ENCODE measurements at places on chromosomes 16 and 17.

- DNase-seq = no peak
Observed at GRCh38 chr17:16551878-16552636, 16.9 kb downstream of the ZNF287 start.

DNA sequence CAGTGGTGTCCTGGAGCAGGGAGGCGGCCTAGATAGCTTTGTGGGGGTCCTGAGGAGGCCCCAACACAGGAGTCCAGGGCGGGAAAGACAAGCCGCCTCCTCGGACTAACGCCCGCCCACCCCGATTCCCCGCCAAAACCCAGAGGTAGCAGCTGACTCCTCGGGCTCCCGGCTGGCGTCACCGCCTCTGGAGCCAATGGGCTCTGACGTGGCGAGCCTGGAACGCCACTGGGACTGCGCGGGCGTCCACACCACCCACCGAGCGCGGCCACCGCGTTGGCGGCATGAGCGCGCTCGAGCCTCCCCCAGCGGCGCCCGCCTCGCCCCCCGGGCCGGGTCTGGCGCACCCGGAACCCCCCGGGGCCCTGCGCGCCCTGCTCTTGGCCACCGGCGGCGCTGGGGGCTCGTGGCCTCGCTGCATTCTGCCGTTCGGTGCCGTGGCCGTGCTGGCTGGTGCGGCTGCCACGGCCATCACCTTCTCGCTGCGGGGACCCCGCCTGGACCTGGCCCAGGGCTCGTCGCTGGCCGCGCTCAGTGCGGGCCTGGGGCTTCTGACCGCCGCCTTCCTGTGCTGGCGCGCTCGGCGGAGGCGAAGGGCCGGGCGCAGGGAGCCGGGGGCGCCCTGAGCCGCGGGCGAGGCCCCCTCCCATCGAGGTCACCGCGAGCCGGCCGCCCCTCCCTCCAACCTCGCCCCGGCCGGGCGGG is 3.4 kb upstream of the NTN3 start:
- peak; percentile 28 for DNase-seq

- no peak for DNase-seq
Observed at GRCh38 chr17:74605361-74605760, 13.3 kb upstream of the CD300LD start.

DNA sequence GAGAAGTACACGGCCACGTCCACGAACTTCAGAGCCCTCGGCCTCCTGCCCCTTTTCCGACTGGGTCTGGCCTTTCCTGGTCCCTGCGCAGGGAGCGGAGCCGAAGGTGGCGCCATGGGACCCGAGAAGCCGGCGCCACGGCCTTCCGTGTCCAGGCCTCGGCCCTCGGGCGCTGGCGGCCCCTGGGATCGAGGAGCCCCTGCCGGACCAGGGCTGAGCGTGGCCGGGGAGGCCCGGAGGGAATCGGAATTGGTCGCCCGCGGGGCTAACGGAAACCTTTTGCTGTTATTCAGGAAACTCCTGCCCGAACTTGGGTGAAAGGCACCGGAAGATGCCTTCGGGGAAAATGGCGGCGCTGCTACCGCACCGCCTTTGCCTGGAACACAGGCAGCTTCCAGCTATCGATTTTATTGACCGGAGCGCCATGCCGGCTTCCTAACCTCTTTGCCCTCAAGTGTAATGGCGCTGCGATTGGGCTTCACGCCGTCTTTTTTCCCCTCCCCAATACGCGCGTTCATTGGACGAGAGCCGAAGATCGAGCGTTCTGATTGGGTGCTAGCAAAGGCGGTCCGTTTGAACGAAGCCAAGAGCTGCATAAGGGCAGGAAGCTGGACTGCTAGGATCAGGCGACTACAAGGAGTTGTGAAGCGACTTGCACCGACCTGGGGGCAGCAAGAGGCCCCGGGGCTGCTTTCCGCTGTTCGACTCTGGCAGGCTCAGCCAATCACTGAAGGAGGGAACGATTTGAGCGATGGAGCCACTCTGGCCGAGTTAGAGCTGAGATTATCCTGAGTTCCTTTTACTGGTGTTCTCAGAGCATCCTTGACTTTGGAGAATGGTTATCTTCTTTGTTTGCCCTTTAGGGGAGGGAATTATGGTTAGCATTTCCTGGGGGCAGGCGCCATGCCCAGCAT is at the start of gene ZNF689:
TSS of gene ZNF689 (minus strand) at position 464 of the 914 bp plus-strand sequence. CDS start at position 116, 348 bp downstream.
- peak; percentile 86 for DNase-seq

GRCh38 chr17:81909966-81910839 is 996 bp downstream of the PCYT2 start:
- DNase-seq = no peak

DNA sequence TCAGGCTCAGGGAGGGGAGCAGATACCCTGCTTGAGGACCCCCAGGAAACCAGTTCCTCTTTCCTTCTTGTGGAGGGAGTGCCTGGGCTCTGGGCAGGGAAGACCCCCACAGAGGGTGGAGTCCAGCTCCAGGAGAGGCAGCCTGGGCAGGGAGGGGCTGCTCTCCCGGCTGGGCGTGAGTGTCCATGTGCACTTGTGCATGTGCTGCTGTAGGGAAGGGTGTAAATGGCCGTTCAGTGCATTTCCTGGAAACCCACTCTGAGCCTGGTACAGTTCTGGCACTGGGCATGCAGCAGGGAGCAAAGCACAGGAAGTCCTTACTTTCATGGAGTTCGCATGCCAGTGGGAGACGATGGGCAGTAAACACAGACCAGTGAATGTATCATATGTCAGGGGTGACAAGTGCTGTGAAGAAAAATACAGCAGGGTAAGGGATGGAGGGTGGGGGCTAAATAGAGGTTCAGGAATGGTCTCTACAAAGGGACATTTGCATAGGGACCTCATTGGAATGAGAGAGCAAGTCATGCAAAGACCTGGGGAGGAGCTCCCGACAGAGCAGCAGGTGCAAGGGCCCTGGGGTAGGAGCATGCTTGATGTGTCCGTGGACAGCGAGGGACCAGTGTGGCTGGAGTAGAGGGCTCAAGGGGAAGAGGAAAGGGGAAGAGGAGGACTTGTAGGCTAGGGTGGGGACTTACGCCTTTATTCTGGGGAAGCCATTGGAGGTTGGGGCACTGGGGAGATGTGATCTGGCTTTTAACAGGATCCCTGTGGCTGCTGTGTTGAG is 5.5 kb downstream of the STARD3 start:
- DNase-seq = no peak

DNA sequence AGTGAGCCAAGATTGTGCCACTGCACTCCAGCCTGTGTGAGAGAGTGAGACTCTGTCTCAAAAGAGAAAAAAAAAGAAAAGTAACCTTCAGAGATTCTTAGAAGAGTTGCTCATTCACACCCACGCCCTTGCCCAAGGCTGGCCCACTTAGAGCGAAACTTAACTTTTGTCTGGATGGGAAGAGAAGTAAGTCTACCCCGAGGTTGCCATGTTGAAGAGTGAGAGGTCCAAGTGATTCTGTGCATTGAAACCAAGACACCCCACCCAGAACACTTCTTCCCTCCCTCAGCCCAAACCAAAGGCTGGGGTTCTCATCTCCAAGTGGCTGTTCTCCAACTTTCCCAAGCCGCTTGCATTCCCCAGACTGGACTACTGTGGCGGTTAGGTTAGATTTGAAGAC is 2.4 kb upstream of the CISD3 start:
- no peak for DNase-seq

GRCh38 chr16:20940871-20941635 is 40.5 kb downstream of the LYRM1 start:
- no peak for DNase-seq

DNA sequence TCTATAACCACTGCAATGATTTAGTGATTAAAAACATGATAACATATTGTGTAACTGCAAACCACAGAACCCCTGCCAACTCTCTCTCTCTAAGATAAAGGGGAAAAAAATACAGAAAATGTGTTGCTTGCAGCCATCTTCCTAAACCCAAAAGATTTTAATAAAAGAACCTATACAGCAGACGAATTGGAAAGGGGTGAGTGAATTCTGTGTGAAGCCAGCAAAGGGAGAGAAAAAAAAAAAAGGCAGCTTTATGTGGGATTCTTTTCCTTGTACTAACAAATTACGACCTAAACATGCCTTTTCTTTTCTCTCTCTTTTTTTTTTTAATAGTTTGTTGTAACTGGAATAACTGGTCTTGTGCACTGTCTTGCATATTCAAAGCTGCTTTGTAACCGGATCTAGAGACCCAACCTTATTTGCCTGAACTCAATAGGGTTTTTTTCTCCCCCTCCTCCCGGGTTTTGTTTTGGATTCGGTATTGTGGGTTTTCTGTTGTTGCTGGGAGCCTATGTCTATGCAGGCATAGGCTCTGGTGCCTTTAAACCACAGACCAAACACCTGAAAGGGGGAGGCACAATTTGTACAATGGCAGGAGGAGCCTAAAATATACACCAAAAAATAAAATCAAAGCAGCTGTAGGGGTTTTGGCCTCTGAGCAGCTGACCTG is 7.0 kb upstream of the ZFHX3 start:
- no peak for DNase-seq

GRCh38 chr16:22333457-22333994 is 36.3 kb downstream of the POLR3E start:
- no peak for DNase-seq

DNA sequence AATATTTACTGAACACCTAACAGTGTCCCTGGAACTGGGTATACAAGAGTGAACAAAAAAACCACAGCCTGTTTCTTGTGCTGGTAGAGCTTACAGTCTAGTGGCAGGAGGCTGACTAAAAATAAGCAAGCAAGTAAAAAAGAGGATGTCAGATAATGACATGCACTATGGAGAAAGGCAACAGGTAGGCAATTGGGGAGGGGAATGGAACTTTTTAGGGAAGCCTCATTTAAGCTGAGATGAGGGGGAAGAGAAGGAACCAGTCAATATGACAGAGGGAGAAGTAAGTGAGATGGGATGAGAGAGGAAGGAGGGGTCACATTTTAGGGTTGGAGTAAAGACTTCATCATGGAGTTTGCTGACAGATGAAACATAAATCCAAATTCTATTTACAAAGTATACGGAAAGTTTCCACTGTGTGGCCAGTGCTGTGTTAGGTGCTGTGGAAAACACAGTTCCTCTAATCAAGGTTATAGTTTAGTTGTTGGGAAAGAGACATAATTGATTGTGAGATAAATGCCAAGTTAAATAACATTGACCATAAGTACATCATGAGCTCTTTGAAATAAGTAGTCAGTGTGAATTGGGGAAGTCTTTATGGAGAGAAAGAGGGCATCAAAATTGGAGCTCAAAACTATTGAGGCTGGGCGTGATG is 251.4 kb downstream of the FTO start:
- no peak for DNase-seq

DNA sequence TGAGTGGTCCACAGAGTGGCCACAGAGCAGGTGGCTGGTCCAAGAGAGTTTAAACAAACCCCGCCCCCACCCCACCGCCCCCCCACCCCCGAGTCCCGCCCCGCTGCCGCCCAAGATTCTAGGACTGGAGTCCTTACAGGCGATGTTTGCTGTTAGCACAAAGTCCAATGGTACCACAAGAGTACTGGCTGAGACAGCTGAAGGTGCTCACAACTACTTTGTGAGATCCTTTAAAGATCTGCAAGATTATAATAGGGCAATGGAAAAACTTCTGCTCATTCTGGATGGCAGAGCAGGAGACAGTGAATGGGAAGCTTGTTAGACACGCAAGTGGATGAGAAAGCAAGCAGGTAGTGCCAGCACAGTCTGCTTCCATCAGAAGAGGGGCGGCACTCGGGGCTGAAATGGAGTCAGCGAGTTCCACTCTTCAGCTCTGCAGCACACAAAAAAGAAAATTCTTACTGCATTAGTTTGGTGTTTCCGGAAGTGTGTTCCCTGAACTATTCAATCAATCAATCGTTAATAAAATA is 4.7 kb upstream of the TEKT3 start:
- no peak for DNase-seq

GRCh38 chr16:17104654-17105053 is 366.1 kb downstream of the XYLT1 start:
- no peak for DNase-seq

- DNase-seq = no peak
Observed at GRCh38 chr16:12664164-12664733, 139.4 kb downstream of the CPPED1 start.

- DNase-seq = no peak
Observed at GRCh38 chr16:27703545-27703944, 153.6 kb downstream of the KATNIP start.

DNA sequence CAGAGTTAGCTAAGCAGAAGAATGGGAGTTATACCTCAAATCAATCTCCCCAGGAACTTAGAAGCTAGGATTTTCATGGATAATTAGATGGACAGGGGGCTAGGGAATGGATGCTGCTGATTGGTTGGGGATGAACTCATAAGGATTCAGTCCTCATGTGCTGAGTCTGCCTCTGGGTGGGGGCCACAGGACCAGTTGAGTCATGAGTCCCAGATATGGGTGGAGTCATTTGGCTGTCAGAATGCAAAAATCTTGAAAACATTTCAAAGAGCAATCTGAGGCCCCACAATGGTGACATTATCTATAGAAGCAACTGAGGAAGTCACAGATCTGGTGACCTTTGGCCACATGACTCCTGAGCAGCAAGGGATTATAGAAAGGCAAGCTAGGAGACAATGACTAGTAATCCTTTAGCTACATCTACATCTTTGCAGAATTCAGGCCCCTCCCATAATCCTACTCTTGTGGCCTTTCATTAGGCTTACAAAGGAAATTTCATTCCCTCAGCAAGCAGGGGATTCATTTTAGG is 82.6 kb upstream of the CCL2 start:
- no peak for DNase-seq

DNA sequence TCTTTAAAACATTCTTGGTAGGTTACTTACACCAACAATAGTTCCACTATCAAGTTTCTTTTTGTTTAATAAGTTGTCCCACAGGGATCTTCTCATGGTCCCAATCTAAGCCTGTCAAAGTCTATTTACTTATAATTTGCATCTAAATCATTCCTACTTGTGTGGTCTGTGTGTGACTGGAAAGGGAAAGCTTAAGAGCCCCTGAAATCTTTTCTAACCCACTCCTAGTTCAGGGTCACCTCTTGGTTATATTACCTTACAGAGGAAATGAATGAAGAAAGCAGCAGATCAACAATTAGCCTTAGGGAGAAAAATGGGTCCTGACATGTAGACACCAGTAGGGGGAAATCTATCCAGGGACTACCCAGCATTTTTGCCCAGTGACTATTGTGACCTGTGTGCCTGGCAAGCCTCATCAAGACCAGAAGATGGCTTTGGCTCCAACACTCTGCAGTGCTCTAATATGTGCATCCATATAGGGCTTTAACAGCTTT is 110.4 kb upstream of the HAS3 start:
- DNase-seq = no peak

DNA sequence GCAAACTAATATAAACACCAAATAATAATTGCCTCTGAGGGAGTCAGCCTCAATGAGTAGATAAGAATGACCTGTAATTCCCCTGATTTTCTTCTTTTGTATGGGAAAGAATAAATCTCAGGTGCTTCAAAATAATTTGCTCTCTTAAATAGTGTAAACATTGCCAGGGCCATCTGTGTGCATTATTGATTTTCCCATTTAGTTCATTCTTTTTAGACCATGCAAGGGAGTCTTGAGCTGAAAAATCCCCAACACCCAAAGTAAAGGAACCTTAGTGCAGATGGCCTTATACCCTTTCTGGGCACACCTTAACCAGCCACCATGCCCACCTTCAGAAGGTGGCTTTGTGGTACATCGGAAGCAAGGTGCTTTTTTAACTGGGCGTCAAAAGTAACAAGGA is 267.2 kb downstream of the TMEM114 start:
- no peak for DNase-seq

GRCh38 chr16:89616623-89617022 is 3.2 kb downstream of the DPEP1 start:
- DNase-seq = no peak

- no peak for DNase-seq
Observed at GRCh38 chr17:75472119-75472518, 15.7 kb downstream of the TMEM94 start.

Measured in GM18507 (cell line).